ENCODE measurements at places on chromosomes 1 and 21.

GRCh38 chr21:38770660-38771059 is 35.1 kb upstream of the ETS2 start:
- DNase-seq: no peak

DNA sequence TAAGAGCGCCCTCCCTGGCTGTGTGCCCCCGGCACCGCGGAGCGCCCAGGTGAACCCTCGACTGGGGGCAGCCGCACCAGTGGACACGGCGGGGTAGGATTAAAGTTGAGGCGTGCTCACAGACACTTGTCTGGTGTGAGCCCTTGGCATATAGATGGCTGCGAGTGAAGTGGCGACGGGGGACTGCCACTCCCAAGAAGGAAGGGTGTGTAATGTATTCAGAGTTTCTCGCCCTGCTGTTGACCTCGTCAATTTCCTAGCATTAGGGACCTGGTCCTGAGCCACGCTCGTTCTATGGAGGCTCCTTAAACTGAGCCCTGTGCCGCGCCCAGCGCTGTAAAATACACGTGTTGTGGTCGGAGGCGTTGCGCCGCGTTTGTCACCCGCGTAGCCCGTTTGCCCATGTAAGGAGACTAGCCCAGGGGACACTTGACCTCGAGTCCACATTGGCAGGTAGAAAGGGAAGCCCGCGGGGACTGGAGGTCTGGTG is 554 bp downstream of the EVA1C start:
- DNase-seq: no peak

GRCh38 chr1:193462629-193463320 is 276.4 kb upstream of the B3GALT2 start:
- no peak for DNase-seq

DNA sequence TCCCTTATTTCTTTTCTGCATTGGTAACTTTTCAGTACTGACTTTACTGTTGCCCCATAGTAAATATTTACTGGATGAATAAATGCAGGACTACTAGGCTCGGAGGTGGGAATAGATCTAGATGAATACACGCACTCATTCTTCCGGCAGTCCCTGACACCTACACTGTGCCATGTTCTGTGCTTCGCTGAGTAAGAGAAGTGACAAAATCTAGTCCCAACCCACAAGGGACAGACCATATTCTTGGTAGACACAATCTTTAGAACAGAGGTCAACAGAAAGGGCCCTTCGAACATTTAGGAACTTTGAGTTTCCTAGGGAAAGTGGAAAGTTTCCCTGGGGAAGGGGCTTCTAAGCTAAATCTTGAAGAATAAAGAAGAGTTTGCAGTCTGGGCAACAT is 3.3 kb upstream of the CD52 start:
- no peak for DNase-seq

GRCh38 chr1:117093870-117094621 is 27.5 kb downstream of the TRIM45 start:
- DNase-seq: peak; percentile 35

DNA sequence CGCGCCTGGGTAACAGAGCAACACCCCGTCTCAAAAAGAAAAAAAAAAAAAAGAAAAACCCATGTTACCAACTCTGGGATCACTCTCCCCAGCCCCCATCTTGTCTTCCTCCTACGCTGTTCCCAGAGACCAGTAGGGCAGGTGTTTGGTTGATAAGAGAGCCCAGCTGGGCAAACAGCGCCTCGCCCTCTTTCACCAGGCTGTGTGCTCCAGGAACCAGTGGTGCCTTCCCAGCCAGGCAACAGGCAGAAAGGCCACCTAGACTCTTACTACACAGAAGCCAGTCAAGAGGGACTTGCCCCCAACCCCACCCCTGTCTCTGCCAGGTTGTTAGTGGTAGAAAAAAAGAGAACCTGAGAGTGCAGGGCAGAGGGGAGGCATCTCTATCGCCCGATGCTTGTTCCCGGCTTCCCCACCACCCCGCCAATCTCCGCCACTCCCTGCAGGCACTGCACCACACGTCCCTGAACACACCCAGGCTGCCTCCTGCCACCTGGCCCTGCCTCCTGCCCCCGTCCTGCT is 14.0 kb upstream of the CTRC start:
- no peak for DNase-seq

DNA sequence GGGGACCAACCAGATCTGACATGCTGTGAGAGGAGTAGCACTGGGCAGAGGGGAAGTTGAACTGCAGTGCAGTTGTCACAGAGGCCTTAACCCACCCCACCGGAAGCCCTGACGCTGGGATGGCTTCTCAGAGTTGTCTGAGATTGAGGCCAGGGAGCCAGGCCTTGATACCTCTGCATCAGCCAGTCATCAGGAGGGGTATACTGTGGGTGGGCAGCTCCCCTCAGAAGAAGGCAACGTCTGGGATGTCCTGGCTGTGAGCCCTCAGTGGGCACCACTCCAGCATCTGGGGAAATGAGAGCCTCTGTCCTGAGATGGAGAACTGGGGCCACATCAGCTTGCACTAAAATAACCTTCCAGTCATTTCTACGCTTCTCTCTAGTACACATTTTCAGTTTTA is 47.9 kb upstream of the BCAR3 start:
- no peak for DNase-seq

DNA sequence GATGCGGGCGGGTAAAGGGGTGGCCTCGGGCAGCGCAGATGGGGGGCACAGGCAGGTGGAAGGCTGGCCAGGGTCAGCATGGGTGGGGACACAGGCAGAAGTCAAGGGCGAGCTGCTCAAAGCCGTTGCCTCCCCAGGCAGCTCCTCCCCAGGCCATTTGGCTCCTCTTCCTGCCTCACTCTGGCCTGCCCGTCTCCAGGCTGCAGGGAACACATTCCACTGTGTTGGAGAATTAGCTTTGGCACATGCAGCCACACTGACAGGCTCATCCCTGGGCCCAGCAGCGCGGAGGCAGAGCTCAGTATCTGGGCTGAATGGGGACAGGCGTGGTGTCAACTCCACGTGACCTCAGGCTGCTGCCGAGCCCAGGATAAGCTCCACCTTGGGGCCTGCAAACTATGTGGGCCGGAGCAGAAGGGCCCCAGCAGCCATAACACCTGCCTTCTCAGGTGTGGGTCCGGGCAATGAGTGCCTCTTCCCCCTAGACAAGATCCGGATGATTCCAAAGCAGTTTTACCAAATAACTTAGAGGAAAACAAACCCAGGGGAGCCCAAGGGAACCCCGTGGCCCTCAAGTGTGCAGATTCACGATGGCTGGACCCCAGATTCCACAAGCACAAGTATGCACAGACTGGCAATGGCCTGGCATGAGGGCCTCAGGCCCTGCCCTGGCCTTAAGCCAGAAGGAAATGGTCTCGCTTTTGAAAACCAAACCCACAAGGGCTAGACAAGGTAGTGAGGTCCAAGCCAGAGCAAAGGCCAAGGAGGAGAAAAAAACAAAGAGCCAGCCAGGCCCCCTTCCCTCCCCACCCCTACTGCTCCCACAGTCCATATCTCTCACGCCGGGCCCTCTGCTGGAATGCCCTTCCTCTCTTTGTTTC is 40.2 kb downstream of the HSPG2 start:
- DNase-seq: no peak

DNA sequence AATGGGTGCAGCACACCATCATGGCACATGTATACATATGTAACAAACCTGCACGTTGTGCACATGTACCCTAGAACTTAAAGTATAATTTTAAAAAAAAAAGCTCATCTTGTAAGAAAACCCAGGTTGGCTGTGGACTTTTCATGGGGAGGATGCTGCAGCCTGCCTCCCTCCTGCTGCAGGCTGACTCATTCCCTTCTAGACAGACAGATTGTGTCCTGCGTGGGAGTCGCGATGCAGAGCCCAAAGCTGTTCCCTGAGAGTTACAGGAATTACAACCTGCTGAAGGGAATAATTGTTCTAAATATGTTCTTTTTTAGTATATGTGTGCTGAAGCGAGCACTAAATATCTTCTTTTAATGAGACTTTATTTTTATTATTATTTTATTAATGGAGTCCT is 93.2 kb downstream of the TBX19 start:
- no peak for DNase-seq

DNA sequence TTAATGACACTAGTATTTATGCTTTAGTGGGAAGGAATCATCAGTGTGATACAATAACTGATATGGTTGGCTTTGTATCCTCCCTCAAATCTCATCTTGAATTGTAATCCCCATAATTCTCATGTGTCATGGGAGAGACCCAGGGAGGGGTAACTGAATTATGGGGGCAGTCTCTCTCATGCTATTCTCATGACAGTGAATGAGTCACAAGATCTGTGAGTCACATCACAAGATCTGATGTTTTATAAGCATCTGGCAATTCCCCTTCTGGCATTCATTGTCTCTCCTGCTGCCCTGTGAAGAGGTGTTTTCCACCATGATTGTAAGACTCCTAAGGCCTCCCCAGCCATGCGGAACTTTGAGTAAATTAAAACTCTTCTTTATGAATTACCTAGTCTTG is 1760.3 kb downstream of the NCAM2 start:
- no peak for DNase-seq

DNA sequence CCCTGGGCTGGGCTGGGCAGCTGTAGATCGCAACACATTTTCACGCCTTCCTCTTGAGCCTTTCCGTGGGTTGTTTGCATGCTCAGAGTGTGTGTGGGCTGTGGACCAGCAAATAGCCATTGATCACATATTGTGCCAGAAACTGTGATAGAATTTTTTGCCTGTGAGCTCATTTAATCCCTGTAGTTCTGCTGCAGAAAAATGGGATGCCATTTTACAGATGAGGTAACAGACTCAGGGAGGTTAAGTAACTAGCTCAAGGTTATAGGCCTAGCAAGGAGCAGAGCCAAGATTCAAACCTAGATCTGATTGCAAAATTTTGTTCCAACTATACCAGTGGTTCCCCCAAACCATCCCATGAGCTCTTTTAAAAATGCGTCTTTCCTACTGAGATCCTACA is 10.5 kb downstream of the SPATA46 start:
- no peak for DNase-seq

DNA sequence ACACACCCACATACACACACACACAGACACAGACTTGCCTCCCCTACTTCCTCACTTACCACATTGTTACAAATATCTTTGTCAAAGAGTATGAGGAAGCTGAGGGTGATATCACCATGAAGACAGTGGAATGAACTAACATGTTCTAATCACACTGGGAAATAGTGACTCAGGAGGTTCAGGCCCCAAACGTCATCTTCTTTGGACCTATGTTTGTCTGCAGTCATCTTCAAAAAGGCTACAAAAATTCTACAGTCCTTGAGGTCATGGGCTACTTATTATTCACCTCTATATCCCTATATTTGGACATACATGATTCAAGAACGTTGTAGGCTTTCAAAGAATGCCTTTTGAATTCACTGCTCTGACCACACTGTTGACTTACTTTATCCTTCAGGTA is 2.1 kb upstream of the LCE2C start:
- no peak for DNase-seq

DNA sequence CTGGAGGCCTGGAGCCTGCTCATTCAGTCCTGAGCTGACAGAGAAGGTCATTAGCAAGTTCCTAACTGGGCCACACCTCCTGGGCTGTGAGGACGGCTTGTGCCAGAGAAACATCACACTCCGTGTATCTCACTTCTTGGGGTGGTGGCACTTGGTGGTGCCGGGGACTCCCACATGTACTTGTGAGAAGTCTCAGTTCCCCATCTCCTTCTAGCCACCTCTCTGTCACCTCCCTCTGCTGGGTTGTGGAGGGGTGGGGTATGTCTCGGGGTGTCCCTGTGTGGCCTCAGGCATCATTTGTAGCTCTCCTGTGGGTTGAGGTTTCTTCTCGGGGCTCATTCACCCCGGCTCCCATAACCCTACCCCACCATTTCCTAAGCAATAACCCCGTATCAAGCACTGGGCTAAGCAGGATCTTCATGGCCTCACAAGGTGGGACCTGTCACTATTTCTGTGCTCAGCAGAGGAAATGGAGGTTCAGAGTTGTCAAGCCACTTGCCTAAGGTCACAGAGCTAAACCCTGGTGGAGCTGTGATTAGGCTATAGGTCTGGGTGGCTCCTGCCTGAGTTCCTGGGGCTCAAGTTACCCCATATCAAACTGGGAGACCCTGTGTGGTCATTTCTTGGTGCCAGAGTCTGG is 62.5 kb downstream of the UBIAD1 start:
- no peak for DNase-seq

DNA sequence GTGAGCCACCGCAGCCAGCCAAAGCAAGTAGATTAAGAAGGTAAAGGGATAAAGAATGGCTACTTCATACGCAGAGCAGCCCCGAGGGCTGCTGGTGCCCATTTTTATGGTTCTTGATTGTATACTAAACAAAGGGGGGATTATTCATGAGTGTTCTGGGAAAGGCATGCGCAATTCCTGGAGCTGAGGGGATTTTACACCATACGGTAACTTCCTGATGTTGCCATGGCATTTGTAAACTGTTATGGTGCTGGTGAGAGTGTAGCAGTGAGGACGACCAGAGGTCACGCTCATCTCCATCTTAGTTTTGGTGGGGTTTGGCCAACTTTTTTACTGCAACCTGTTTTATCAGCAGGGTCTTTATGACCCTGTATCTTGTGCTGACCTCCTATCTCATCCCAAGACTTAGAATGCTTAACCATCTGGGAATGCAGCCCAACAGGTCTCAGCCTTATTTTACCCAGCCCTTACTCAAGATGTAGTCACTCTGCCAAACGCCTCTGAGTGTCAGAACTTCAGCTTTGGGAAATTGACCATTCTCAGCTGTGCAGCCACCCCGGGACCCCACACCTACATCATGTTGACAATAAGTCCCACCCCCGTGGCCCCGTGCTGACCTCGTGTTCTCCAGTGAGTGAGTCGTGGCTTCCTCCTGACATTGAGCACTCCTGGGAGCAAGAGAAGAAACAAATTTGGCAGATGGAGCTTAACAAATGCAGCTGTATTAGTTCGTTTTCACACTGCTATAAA is 149.4 kb upstream of the COL6A1 start:
- no peak for DNase-seq

DNA sequence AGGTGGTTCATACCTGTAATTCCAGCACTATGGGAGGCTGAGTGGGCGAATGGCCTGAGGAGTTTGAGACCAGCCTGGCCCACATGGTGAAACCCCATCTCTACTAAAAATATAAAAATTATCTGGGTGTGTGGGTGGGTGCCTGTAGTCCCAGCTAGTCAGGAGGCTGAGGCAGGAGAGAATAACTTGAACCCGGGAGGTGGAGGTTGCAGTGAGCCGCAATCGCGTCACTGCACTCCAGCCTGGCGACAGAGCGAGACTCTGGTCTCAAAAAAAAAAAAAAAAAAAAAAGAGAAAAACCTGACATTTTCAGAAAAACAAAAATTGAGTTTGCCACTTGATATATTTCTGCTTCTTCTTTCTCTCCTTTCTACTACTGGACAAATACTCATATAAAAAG is 24.3 kb downstream of the CA6 start:
- DNase-seq: no peak

- DNase-seq: no peak
Observed at GRCh38 chr1:196717868-196718267, 56.8 kb upstream of the CFHR3 start.
